ENCODE measurements at places on chromosomes 3 and 15.

DNA sequence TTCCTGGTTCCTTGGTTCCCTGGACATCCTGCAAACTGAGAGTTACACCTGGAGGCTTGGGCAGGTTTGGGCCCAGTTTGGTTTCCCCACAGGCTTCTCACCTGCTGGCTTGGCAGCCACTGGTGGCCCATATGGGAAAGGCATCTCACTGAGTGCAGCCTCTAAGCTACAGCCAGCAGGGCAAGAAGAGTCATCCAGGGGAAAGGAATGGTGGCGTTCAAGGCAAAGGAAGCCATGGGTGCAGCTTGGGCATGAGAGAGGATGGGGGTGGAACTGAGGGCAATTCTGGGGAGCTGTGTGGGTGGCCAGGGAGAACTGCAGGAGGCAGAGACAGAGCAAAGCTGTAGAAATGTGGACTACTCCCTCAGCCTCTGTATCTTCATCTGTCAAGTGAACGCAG, 106.4 kb downstream of the EPHB1 start:
- DNase-seq, result no peak

GRCh38 chr3:2360815-2361214, 262.1 kb downstream of the CNTN4 start:
- DNase-seq, result no peak

- DNase-seq, result no peak
Observed at GRCh38 chr3:118057086-118057485, 977.6 kb downstream of the IGSF11 start.

GRCh38 chr3:193345431-193345830, 33.1 kb downstream of the ATP13A5 start:
- DNase-seq, result no peak

DNA sequence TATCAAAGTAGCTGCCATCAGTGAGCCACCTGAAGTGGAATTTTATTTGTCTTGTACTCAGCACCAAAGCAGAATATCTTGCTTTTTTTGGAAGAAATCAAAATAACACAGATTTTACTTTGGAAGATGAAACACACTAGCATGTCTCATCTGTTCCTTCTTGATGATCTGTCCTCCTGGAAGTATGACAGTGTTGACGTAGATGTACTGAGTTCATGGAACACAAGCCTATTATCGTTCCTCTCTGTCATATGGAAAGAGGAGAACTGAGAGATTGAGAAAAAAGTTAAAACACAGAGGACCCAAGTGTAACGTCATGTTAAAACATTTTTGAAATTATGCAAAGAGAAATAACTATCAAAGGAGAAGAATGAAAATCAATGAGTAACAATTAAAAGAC, 340.2 kb downstream of the ROBO2 start:
- no peak for DNase-seq

Data from NCI-H1105 treated with DMSO at 0.1 percent for 48 hours (cell line).